T-helper 2 cell treated with Interferon-gamma antibody and Interleukin-4, amounts not matched to agents 5 μg/mL and 100 μg/mL, for 36 hours (primary cell): ENCODE measurements at places on chromosomes 2 and 18.

DNA sequence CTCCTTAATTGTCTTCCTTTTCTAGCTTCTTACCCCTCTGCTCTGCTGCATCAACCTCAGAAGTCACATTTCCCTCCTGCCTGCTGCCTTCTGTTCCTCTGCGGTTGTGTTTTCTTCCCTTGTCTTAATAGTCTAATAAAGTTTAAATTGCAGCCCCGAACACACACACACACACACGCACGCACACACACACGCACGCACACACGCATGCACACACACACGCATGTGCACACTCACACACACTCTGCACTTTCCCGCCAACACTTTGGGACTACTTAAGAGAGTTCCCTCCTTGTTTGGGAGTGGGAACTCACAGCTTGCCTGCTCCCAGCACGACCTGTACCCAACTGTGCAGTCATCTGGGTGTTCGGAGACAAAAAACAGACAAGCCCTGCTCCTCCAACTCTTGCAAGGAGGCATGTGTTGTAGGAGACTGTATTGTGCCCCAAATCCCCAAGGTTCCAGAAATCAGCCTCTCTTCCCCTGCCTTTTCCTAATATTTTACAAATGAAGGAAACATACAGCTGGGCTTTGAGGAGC, 99.1 kb downstream of the SETBP1 start:
- H3K36me3 ChIP-seq, result no peaks in the 10 kb centered on the region
- H3K4me1 ChIP-seq, result peaks cover 10% of the 10 kb centered on the region
- H3K27me3 ChIP-seq, result peaks cover 4% of the 10 kb centered on the region

- no peaks in the 10 kb centered on the region for H3K27me3 ChIP-seq
- peaks cover 4% of the 10 kb centered on the region for H3K36me3 ChIP-seq
- no peak overlapping the region for H3K4me3 ChIP-seq
- no peak overlapping the region for H3K27ac ChIP-seq
- H3K4me1 ChIP-seq, result no peaks in the 10 kb centered on the region
- DNase-seq, result no peak
Measured at GRCh38 chr2:200353120-200353519, 46.6 kb downstream of the SPATS2L start.

- no peaks in the 10 kb centered on the region for H3K36me3 ChIP-seq
- no peaks in the 10 kb centered on the region for H3K4me1 ChIP-seq
- no peak overlapping the region for H3K27ac ChIP-seq
- H3K4me3 ChIP-seq, result no peak overlapping the region
Measured at GRCh38 chr2:239724194-239724849, 300.8 kb downstream of the NDUFA10 start.

DNA sequence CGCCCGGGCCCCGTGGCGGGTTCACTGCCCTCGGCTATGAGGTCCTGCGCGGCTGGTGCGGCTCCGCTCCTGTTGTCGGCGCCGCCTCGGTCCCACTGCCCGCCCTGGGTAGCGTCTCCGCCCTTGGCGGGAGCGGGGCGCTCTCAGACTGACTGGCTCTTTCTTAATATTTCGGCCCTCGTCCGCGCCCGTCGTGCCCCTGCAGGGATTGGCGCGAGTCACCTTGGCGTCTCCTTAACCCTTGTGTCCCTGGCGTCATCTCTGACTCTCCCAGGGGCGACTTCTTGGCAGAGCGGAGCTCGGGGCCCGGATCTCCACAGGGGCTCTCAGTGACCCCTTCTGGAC, 1.3 kb downstream of the PTMA start:
- H3K4me1 ChIP-seq, result peaks cover 33% of the 10 kb centered on the region
- H3K27ac ChIP-seq, result peak overlapping the region; percentile 95
- peak overlapping the region; percentile 91 for H3K4me3 ChIP-seq
- peaks cover 46% of the 10 kb centered on the region for H3K36me3 ChIP-seq
- no peak for DNase-seq

GRCh38 chr2:101743288-101743687, 45.8 kb downstream of the MAP4K4 start:
- peaks cover 50% of the 10 kb centered on the region for H3K4me1 ChIP-seq
- no peak for DNase-seq
- peaks cover 10% of the 10 kb centered on the region for H3K36me3 ChIP-seq

- no peak overlapping the region for H3K4me3 ChIP-seq
- no peak for DNase-seq
- H3K4me1 ChIP-seq, result no peaks in the 10 kb centered on the region
- no peaks in the 10 kb centered on the region for H3K36me3 ChIP-seq
- H3K27ac ChIP-seq, result no peak overlapping the region
Measured at GRCh38 chr2:218021536-218022071, 18.8 kb upstream of the TNS1 start.

GRCh38 chr18:54357082-54357659, 487 bp downstream of the STARD6 start:
- H3K27me3 ChIP-seq, result peaks cover 4% of the 10 kb centered on the region
- H3K27ac ChIP-seq, result peak overlapping the region; percentile 97
- DNase-seq, result peak; percentile 7
- H3K4me3 ChIP-seq, result peak overlapping the region; percentile 96
- H3K36me3 ChIP-seq, result peaks cover 14% of the 10 kb centered on the region
- H3K4me1 ChIP-seq, result peaks cover 23% of the 10 kb centered on the region

- peak; percentile 67 for DNase-seq
- H3K36me3 ChIP-seq, result no peaks in the 10 kb centered on the region
- peaks cover 8% of the 10 kb centered on the region for H3K27me3 ChIP-seq
- no peak overlapping the region for H3K27ac ChIP-seq
- H3K4me3 ChIP-seq, result no peak overlapping the region
Measured at GRCh38 chr18:54776282-54776977, 51.8 kb upstream of the RAB27B start.

GRCh38 chr18:74818516-74819175, 221.0 kb downstream of the ZNF407 start:
- H3K27me3 ChIP-seq, result no peaks in the 10 kb centered on the region
- no peak overlapping the region for H3K27ac ChIP-seq

- no peak overlapping the region for H3K27ac ChIP-seq
- peaks cover 3% of the 10 kb centered on the region for H3K27me3 ChIP-seq
- no peak for DNase-seq
- H3K4me1 ChIP-seq, result peaks cover 17% of the 10 kb centered on the region
Measured at GRCh38 chr2:241511091-241511741, 2.8 kb upstream of the STK25 start.

DNA sequence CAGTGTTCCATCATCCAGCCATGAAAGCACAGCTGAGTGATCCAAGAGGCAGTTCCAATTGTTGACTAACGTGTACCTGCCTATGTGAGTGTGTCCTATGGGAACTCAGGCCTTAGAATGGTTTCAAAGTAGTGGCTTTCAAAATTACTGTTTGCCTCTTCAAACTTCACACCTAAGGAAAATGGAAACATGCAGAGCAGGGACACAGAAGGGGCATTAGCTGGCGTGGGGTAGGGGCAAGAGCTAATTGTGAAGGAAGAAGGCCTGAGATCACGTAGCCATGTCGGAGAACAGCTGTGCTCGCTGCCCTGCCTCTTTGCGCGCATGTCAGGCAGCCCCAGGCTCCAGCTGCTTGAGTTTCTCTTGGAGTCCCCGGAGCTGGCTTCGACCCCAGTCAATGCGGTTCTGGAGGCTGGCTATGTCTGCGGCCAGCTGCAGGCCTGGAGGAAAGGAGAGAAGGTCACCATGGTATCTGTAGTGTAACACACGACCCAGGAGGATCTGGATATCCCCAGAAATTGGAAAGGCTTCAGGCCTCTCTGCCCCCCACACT, 3.8 kb upstream of the IMP4 start:
- peaks cover 27% of the 10 kb centered on the region for H3K36me3 ChIP-seq
- H3K4me3 ChIP-seq, result no peak overlapping the region
- peaks cover 6% of the 10 kb centered on the region for H3K27me3 ChIP-seq
- H3K4me1 ChIP-seq, result peaks cover 14% of the 10 kb centered on the region
- DNase-seq, result no peak
- no peak overlapping the region for H3K27ac ChIP-seq

DNA sequence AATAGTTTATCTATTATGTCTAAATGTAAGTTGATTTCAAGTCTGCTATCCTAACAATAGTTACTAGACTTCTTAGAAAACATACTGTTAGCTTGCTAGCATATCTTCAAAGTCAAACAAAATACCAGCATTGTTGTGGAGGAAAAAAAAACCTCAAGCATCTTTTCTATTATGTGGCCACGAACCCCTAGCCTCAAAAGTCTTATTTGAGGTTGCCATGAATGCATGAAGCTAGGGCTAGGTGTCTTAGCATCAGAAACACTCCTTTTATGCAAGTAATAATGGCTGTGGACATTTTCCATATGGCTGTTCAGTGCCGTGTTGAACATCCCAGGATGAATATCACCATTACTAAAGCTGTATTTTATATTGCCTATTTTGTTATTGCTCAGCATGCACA, 86.6 kb upstream of the OTX1 start:
- no peaks in the 10 kb centered on the region for H3K36me3 ChIP-seq
- no peak for DNase-seq
- no peak overlapping the region for H3K4me3 ChIP-seq
- no peaks in the 10 kb centered on the region for H3K27me3 ChIP-seq
- H3K27ac ChIP-seq, result no peak overlapping the region
- H3K4me1 ChIP-seq, result no peaks in the 10 kb centered on the region

- no peak overlapping the region for H3K4me3 ChIP-seq
- H3K27ac ChIP-seq, result no peak overlapping the region
- no peaks in the 10 kb centered on the region for H3K4me1 ChIP-seq
- H3K36me3 ChIP-seq, result peaks cover 2% of the 10 kb centered on the region
- DNase-seq, result no peak
Measured at GRCh38 chr2:138531913-138532312, 30.3 kb downstream of the SPOPL start.

DNA sequence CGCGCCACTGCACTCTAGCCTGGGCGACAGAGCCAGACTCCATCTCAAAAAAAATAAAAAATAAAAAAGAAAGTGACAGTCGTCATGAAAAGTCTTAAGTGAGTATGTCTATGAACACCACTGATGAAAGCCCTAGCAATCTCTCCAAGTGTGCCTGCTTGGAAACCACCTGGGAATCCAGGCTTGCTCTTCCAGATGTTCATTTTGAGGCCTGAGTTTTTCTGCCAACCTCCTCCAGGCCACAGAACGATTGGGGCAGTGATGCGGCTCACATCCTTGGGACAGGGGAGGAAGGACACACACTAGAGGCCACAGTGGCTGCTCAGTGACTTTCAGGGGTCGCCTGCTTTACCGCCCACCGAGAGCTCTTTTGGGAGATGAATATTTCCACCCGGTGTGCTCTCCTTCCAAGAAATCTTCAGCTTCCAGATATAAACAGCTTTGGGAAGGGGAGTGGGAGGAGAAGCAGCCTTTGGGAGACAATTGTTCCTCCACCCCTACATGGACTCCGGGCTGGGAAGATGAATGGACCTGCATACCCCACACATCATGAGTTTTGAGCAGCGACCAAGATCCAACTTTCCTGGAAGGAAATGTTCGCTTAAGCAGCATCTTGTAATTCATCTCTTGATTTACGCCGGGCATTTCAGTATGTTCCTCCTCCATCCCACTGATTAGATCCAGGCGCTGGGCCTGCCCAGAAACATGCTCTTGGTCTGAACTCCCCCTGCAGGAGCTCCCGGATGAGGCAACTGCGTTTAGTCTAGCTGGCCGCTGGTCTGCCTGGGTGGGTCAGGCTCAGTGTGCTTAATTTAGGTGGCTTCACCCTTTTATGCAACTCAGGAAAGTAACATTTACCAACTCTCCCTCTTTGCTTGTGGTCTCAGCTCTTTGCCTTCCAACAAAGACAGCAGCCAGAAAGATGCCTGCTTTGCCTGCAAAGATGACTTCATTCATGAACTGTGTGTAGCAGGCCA, 6.2 kb upstream of the ARMC9 start:
- no peak overlapping the region for H3K4me3 ChIP-seq
- no peaks in the 10 kb centered on the region for H3K4me1 ChIP-seq
- H3K27me3 ChIP-seq, result peaks cover 47% of the 10 kb centered on the region
- no peaks in the 10 kb centered on the region for H3K36me3 ChIP-seq

- DNase-seq, result no peak
- no peak overlapping the region for H3K4me3 ChIP-seq
- H3K27me3 ChIP-seq, result no peaks in the 10 kb centered on the region
- no peaks in the 10 kb centered on the region for H3K36me3 ChIP-seq
Measured at GRCh38 chr2:158539176-158540005, 82.6 kb downstream of the PKP4 start.

DNA sequence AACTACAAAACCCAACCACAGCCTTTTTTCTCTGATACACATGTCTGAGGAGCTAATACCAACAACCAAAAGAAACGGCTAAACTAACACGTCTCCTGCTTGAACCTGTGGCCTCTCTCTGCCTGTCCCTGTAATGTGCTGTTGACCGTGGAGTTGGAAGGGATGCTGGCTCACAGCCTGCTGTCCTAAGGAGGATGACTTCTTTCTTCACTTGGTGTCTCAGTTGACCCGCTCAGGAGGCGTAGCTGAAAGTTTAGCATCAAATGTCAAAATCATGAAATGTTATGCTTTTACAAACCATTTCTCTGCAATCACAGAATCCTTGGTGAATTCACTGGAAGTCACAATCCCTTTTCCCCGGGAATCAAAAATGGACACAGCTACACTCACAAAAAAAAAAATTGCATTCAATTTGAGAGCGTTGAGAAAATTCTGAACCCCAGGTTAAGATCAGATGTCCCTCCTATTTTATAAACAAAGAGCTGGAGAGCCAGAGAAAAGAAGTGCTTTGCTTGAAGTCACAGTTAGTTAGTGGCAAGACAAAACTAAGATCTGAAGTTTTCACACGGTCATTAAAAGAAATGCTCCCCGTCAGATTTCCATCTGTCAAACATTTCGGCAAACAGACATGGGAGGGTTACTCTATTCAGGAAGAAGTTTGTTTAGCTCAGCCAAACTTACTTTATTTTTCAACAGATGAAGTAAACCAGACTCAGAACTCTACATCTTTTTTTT, 74.3 kb downstream of the IRS1 start:
- H3K4me1 ChIP-seq, result peaks cover 2% of the 10 kb centered on the region
- H3K27me3 ChIP-seq, result peaks cover 39% of the 10 kb centered on the region
- no peak overlapping the region for H3K4me3 ChIP-seq
- no peak for DNase-seq
- H3K36me3 ChIP-seq, result no peaks in the 10 kb centered on the region
- no peak overlapping the region for H3K27ac ChIP-seq

GRCh38 chr2:229868794-229869193, 53.0 kb downstream of the TRIP12 start:
- peaks cover 32% of the 10 kb centered on the region for H3K36me3 ChIP-seq
- no peak for DNase-seq
- no peak overlapping the region for H3K27ac ChIP-seq
- no peak overlapping the region for H3K4me3 ChIP-seq
- H3K27me3 ChIP-seq, result no peaks in the 10 kb centered on the region

DNA sequence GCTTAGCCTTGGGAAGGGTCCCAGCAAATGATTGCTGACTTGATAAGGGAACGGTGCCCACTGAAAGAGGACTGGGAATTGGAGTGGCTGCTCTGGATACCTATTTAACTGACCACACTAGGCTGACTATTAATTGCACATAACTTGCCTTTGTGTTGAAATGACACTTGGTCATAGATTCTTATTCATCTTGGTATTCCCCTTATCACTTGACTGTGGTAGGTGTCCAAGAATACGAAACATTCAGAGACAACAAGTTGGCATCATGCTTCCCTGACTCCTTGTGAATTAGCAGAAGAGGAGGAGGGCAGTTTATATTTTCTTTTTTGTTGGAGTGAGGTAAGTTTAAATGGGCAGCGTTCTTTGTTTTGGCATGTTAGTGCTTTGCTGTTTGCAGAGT, 13.4 kb downstream of the FMNL2 start:
- H3K27me3 ChIP-seq, result no peaks in the 10 kb centered on the region
- H3K4me3 ChIP-seq, result no peak overlapping the region
- H3K27ac ChIP-seq, result no peak overlapping the region
